Kidney epithelial cell (primary cell): ENCODE measurements at places on chromosomes 2 and 18.

- DNase-seq, result no peak
These were observed 457.8 kb downstream of the EIPR1 start for GRCh38 chr2:2919574-2920365.

GRCh38 chr2:217954971-217955740 is 47.6 kb downstream of the TNS1 start:
- no peak for DNase-seq

DNA sequence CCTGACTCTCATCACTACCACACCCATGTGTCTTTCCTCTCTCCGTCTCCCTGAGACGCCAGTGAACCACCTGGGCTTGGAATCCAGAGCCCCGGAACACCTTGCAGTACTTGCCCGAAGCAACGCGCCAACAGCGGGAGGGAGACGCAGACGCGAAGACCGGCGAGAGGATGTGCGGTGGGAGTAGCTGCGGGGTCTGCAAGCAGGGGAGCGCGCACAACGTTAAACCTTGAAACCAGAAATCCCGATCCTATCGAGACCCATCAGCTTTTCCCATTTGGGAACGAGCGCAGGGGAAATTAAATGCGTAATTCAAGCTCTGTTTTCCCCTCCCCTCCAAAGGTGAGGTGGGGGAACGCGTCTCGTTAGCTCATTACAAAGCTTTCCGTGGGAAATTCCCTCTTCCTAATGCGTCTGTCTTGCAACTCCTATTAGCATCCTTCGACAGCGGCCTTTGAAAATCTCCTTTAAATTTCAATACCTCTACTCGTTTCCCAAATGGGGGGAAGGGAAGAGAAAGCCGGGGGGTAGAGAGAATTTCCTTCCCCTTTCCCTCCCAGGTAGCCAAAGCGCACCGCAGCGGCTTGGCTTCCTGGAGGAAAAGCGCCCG is 421 bp upstream of the CNTNAP5 start:
- no peak for DNase-seq

DNA sequence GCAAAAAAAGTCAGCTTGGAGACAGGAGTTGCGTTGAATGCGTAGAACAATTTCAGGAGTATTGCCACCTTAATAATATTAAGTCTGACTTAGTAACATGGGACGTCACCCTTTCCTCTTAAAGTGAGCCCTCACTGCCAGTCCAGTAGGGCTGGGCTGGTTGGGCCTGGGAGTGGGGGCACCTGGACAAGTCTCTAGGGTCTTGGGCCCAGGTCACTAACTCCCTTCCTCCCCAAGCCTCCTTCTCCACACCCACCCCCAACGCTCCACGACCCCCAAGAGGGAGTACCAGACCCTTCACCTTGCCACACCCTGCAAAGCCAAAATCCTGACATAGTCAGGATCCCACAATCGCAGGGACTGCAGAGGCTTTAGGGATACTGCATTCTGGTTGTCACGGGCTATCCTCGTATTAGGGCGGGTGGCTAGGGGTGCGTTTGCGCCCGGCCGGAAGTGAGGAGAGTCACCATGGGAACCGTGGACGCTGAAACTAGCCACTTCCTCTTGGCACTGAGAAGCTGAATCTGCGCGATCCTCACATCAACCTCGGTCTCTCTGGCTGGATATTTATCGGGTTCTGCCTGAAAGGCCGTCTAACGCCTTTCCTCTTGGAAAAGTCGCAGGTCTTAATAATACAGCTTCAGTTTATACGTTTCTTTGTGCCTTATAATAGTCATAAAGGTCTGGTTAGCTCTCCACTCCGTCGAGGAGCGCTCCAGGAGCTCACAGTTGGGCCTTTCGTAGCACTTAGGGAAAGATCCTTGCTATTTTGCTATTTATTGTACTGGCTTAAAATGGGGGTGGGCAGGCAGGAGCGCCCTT is 10.3 kb upstream of the CXXC1 start:
- no peak for DNase-seq

GRCh38 chr18:11114653-11115052 is 34.7 kb downstream of the PIEZO2 start:
- DNase-seq, result no peak

GRCh38 chr2:241410739-241411176 is 54.7 kb downstream of the FARP2 start:
- DNase-seq, result no peak

- DNase-seq, result no peak
These were observed 13.3 kb downstream of the CTIF start for GRCh38 chr18:48552130-48552529.

DNA sequence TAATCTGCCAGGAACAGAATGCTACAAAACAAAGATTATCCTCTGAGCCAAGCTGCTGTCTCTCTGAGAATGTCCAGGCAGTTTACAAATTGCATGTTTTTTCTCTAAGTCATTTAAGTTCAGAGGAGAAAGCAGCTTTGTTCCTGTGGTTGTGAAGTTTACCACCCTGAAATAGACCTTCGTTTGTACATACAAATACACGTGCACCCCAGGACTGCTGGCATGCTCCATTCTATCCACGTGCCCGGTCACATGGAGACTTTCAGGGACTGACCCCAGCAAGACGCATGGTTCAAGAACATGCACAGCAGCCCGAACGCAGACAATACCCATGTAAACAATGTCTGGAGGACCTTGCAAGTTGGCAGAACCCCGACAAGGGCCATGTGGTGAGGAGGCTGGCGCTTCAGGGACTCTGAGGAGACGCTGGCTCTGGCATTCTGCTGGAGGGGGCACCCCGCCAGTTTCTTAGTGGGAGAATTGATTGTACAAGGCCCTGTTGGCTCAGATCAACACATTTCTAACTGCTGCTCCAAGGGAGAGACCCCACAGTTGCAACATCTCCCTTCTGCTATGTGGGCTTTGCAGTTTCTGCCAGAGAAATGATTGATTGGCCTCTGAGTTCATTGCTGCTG is 33.3 kb downstream of the FAM178B start:
- DNase-seq, result no peak

- no peak for DNase-seq
These were observed 45.6 kb upstream of the SLC14A2 start for GRCh38 chr18:45569566-45570275.

DNA sequence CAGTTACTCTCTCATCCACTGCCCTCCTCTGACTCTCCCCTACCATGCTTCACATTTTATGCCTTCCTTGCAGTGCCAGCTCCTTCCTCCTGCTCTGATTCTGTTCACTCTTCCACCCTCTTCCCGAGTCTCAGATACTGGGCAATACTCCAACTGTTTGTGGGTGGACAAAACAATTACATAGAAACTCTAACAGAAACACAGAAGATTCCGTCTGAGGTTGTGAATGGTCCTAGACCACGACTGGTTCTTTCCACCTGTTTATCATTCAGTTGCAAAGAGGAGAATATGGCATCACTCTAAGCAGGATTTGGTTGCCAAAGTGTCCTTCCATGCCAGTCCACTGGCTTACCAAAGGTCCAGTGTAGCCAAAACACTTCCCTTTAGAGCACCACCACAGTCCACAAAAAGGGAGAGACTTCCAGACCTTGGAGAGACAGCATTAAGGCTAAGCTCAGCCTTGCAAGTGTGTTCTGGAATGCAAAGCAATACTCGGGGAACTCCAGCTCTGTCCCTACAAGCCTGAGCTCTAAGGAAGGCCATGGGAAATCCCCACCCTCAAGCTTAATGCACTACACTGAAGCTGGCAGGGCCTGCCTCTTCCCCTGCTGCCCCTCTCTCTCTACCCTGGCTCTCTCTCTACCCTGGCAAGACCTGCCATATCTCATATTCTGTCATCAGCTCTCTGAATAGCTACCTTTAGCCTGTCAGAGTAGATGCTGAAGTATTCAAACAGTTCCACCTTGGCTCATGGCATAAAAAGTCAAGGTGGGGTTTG is 33.6 kb upstream of the RND3 start:
- peak; percentile 49 for DNase-seq

- DNase-seq, result no peak
These were observed 6.1 kb upstream of the PAX3 start for GRCh38 chr2:222304737-222305515.

- DNase-seq, result no peak
These were observed 3.2 kb downstream of the CFLAR start for GRCh38 chr2:201118961-201119854.

DNA sequence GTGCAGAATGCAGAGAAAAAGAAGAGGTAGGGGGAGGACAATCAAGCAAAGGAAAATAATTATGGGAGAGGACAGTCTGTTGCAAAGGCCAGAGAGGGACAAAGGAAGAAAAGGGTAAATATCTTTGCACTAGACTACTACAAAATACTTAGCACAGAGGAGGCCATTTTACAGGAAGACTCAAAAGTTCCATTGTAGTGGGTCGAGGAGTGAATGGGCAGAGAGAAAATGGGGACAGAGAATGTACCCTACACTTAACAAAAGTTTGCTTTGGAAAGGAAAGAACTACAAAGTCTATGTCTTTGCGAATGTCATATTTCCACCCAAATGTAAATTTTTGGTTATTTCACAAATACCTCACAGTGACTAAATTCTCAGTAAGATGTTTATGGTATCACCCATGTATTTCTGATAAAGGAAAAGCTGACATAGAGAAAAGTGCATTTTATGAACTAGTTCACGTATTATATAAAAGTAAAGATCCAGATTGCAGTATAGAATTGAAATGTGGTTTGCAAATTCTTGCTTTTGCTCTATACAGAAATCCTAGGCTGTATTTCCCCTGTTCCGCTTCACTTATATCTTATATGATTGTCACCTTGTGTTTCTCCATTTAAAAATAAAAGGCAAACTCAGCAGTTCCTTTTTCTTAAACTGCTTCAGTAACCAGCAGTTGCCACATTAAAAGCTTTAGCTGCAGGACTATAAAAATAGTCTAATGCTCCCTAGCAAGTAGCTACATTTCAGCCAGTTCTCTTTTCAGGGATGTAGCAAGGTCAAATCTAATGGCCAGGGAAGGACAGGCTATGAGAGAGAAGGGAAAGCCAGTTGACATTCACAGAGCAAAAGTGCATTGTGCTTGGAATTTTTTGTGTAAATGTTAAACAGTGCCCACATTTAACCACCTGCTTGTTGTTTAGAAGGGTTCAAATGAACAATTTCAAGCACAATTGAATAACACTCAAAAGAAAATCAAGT is 79.7 kb upstream of the CYTIP start:
- no peak for DNase-seq

DNA sequence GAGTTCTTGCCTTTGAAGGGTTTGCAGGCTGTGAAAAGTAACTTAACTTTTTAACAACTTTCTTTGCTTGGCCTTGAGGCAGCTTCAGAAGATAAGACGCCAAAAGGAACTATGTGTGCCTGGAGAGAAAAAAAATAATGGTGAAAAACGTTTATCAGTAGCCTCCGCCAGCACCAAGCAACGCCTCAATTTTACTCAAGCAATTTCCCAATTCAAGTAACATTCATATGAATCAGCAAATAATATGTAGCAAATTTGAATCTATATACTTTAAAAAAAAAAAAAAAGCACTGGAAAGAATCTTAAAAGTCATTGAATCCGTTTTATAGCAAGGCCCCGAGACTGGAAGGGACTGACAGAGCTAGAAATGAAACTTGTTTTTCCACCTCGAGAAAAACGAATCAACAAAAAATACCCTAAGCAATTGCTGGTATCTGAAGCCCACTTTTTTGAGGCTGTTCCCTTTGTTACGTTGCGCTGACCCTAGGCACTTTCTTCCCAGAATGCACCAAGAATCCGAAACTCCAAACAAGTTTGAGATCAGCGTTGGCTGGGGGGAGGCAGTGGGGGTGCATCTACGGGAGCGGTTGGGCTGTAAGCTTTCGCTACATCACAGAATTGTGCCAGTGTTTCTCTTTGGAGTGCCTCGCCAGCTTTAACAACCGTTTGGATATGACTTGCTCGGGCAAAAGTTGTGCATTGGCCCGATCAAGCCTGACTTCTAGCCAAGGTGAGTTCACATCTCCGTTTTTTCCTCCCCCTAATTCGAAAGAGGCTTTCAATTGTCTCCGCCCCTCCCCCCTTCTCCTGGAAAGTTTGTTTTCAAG is 2.7 kb upstream of the TGIF1 start:
- no peak for DNase-seq

DNA sequence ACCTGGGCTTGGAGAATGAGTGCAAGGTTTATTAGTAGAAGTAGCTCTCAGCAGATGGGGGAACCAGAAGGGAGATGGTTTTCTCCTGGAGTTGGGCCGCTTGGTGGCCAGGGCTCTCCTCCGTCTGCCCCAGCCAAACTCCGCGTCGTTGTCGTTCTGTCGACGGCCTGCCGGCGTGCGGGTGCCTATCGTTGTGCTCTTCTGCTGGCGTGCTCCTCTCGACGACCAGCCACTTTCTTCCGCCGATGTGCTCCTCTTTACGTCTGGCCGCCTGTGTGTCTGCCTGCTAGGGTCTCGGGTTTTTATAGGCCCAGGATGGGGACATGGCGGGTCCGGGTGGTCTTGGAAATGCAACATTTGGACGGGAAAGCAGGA is 119.1 kb downstream of the BMPR2 start:
- no peak for DNase-seq

GRCh38 chr2:89842180-89842908 is 1150.9 kb downstream of the RPIA start:
- no peak for DNase-seq

GRCh38 chr2:114259389-114259788 is 183.1 kb upstream of the DPP10 start:
- DNase-seq, result no peak

GRCh38 chr2:3636586-3637310 is 21.3 kb upstream of the ALLC start:
- no peak for DNase-seq

DNA sequence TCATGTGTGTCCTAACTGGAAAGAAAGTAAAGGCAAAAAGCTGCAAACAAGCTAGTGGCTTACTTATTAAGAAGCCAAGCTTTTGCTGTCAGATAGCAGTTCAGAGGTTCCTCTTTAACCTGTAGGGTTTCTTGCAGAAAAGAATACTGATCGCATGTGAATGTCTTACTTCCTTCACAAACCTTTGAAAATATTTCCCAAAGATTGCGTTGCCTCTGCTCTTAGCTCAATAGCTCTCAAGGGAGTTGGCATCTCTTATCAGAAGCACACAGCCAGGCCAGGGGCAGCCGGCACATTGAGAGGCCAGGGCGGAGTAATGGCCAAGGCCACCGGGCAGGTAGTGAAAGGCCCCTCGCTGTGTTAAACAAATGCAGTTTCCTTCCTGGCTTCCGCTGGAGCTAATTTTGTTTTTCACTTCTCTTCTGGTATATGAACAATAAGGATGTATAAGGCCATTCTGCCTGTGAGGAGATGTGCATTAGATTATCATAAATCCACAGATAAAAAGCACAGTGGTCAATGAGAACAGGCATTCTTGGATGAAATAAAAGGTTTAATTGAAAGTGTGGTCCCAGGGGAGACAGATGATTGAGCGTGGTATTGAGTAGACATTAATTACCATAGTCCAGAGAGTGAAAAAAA is 542.4 kb upstream of the NRP2 start:
- no peak for DNase-seq
